ENCODE measurements at places on chromosomes 16 and 17. TPM values are rescaled to one million over a fixed set of nuclear protein-coding genes. Genes with fewer than 3 reads are reported as not detected.

Gene ATAD5
- total RNA-seq, result 0.77 TPM

Gene CTRL
- 0.26 TPM for total RNA-seq

Gene OR1F1
- not detected for total RNA-seq

Gene STX1B
- total RNA-seq, result 2.1 TPM

Gene ACSM2A
- total RNA-seq, result not detected

Gene KRT28
- total RNA-seq, result not detected

- peak; percentile 41 for DNase-seq
Observed at GRCh38 chr16:74607962-74608356, 1.0 kb upstream of the GLG1 start.

DNA sequence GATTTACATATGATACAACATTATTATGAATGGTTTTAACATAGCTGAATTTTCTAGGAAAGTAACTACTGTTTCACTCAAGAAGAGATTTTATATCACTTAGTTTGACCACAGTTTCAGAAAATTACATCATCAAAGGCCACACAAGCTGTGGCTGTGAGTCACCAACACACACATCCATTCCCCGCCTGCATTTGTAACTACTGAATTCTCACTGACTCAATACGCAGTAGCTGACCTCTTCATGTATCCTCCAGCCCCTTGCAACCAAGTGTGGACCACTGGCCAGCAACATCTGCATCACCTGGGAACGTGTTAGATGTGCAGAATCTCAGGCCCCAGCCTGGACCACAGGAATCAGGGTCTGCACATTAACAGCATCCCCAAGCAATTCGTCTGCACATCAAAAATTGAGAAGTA lies 197.6 kb downstream of the XYLT1 start:
- peak; percentile 96 for DNase-seq

GRCh38 chr17:6232732-6233101 lies 162.5 kb downstream of the WSCD1 start:
- no peak for DNase-seq

DNA sequence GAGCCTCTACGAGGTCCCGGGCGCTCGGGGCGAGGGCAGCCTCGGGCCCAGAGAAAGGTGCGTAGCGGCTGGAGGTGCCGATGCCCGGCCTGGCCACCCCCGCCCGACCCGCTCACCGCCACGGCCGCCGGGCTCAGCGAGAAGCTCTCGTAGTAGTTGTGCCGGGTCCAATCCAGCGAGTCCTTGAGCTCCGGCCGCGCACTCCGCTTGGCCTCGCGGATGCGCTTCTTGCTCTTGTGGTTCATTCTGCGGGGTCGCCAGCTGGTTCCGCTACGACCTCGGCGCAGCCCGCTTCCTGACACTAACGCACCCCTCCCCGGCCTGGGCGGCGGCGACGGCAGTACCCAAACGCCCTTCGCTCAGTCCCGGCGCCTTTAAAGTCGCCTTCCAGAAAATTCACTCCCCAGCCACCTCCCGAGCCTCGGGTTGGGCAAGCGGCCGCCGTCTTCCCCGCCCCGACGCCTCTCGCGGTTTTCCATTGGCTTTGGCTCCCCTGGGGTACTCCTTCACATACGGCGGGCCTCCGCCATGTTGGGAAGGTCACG lies at the start of gene JMJD6:
JMJD6 (minus strand) TSS at position 376 of the 545 bp plus-strand sequence; CDS start at position 245, 131 bp downstream.
- peak; percentile 95 for DNase-seq

GRCh38 chr16:6374821-6375220 lies 957.8 kb upstream of the RBFOX1 start:
- DNase-seq, result no peak

DNA sequence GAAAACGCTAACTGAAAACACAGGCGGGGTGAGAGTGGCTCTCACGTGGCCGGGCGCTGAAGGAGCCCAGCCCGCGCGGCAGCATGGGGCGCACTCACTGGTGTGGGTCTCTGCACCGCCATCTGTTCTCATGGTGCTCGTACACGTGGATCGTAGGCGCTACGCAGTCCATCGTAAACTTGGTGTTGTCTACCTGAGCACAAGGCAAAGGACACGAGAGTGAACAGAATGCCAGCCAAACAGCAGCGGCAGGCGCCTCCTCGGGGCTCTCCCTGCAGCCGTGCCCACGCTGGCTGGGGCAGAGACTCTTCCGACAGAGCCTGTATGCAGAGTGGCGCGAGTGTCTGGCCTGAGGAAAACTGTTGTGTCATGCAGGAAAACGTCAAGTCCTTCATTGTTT lies 19.1 kb downstream of the EMC8 start:
- no peak for DNase-seq

DNA sequence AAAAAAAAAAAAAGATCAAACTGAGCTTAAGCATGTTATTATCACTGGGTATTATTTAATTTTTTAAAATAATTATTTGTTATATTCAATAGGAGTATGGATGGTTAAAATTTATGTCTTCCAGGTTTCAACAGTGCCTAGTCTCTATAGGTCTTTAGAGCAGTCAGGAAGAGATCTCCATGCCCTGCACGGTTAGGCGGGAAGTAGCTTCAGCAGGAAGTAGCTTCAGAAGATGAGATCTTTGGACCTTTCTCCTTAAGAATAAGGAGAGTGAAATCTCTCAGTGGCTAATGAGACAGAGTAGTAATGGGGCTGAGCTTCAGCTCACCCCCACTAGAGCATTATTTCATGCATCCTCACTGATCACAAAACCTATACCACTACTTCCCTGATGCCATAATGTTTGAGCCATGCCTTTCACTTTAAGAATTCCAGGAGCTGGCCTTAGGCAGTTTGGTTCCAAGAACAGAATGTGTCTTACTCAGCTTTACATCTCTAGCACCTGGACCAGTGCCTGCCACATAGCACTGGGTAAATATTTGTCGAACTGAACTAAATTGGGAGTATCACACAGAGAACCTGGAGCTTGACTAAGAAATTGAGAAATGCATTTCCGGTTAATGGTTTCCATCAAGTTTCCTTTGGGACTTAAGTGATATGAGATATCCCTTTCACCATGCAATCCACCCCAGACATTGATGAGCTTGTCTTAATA lies 43.5 kb downstream of the SCPEP1 start:
- no peak for DNase-seq

DNA sequence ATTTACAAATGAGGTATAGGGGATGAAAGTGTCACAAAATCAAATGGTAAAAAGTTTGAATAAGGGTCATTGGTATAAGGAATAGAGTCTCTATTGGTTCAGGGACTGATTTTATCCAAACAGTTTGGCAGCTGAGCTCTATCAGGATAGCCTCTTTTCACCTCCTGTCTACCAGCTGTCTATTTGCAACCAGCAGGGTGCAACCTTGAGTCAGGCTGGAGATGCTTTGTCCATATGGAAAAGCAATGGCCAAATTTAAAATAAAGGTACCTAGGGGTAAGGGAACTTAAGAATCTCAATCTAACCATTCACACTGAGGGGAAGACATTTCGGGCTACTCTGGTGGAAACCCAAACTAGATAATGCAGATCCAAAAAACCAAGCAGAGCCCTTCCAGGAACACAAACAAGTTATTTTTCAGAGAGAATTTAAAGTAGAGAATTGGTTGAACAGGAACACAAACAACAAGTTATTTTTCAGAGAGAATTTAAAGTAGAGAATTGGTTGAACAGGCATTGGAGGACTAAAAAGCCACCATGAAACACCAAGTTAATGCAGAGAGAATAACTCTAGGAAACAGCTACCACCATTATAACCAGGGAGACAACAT lies 12.6 kb upstream of the CA10 start:
- no peak for DNase-seq

DNA sequence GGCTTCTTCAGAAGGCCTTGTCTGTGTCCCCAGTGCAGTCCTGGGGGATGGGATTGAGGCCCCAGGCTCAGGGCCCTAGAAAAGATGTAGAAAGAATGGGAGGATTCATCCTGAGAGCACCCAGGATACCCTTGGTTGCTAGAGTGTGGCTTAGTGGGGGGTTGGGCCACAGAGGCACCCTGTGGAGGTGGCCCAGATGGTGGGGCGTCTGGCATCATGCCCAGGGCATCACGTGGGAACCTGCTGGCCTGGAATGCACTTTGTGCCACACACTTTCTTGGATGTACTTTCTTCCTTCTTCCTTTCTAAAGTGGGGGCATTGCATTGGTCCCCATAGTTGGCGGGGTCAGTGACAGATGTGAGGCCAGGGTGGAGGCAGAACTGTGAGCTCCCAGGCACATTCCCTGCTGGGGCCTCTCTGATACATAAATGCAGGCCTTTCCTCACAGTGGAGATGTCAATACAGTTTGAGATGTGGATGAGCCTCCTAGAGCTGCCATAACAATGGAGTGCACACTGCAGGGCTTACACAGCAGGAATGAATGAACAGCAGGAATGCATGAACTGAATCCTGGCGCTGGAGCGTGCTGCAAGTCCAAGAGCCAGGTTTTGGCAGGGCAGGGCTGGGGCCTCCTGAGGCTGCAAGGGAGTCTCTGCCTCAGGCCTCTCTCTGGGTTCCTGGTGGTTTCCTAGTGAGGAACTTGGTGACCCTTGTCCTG lies 43.3 kb downstream of the MGAT5B start:
- DNase-seq, result no peak

GRCh38 chr16:55294931-55295342 lies 29.1 kb upstream of the IRX6 start:
- DNase-seq, result peak; percentile 36

Data from fibroblast of lung (primary cell).